ENCODE measurements at places on chromosomes 3 and 15.

DNA sequence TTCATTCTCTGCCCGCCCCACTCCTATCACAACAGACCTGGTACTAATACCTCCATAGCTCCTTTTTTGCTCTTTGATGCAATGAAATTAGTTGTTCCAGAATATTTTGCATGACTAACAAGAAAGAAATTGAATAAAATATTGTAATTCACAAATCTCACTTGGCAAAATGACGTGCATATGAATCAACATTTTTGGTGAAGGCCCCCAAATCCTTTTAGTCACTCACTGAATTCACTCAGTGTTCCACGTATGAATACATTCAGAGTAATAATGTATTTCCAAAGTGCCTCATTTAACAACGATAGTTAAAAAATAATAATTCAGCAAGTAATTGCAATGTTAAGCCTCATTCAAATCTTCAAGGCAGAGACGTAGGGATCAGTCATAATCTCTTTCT, 148.6 kb upstream of the STRIT1 start:
- DNase-seq: no peak

- DNase-seq: no peak
Observed at GRCh38 chr3:23644676-23645075, 161.1 kb upstream of the UBE2E1 start.

DNA sequence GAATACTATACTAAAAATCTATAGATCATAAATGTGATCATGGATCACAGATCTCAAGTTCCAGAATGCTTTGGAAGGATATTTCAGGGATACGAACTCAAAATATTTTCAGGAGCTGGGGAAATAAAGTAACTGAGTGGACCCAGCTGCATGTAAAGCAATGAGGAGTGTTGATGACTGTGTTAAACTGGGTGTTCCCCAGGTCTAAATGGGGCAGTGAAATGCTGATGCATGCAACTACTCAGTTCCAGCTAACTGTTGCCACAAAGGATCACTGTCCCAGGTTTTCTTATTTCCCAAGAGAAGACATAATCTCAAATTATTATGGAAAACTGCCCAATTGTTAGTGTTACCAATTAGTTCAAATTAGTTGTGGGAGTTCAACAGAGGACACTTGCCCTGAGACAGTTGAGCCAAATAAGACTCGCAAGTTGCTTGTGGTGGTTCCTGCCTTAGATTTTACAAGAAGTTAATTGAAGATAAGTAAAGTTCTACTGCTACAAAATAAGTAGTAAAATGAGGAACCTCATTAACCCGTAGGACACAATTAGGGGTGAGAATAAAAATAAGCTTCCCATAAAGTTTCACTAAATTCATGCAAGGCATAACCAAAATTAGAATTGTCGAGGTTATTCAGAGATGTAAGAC, 66.3 kb upstream of the IL12A start:
- DNase-seq: no peak

DNA sequence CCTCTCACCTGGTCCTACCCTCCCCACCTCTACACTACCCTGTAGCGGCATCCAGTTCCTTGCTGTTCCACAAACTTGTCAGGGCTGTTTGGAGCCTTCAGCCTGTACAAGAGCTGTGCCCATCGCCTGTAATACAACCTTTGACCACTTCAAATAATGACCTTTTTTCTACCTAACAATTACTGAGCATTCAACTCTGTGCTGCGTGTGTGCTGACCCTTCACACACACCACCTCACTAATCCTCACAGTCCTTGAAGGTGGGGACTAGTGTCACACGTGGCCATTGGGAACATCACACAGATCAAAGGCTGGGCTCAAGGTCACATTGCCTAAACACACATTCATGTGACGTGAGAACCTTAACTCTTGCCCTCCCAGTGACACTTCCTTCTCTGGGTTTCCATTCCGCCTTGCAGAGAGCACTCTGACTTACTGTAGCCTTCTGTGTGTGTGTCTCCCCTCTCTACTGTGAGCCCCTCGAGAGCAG, 3.1 kb downstream of the C3orf20 start:
- no peak for DNase-seq

DNA sequence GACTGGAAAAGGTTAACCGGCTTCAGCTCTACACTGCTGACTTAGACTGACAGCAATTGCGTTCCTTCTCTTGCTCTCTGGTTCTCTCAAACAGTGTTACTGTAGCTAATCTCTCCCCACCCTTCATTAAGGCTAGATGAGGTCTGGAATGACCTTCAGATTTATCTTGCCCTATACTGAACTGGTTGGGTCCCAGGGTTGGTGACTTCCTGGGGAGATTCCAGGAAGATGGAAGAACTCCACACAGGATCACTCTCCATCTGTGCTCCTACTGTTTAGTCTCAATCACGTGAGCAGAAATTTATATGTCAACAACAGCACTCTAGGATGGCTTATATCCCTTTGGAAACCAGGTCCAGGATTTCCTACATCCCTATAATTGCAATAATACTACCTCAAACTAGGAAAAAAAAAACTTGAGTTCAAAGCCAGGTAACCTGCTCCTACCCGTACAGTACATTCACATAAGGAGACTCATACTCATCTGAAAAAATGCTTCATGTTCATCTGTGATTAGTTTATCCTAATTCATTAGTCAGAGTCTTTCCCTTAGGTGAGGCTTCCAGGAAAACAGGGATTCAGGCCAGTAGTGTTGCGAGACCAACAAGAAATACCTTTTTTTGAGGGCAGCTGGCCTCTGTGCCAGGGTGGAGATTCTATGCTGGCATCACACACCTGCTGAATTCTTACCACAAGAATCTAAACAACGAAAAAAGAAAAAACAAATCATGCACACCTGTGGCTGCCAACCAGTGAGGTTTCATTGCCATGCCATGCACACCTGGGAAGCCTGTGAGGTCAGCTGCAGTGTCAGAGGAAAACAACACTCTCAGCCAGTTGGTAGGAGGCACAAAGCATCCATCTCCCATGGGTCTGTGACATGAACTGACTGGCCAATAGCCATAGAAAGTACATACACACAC, 297.3 kb downstream of the MECOM start:
- no peak for DNase-seq

DNA sequence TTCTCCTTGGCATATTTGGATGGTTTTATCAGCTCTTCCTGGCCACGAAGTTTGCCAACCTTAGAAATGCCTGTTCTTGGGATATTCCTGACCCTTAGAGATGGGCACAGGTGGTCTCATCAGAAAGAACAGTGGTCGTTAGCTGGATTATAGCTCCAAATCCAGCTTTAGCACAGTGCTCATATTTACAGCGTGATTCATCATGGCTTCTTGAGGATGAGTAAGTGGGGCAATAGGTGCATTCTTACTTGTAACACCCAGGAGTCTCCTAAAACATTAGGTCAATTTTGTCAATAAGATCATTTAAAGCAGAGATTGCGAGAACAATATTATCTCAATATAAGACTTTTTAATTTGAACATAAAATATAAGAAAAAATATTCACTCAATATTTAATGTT, 191.9 kb downstream of the GABRB3 start:
- no peak for DNase-seq

- no peak for DNase-seq
Observed at GRCh38 chr3:33940736-33941135, 142.3 kb downstream of the PDCD6IP start.

DNA sequence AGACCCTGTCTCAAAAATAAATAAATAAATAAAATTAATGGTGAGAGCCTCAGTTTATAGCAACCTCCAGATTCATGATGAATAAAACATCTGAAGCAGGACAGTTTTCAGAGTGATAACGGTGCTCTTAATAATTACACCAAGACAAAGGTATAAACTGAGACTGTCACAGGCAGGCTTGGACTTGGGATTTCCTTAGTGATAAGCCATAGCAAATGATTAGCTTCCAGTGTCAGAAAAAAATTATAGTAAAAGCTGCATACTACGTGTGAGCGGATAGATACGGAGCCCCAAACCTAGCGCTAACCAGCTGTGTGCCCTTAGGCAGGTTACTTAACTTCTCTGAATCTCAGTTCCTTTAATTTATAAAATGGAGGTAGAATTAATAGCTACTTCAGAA, 21.5 kb downstream of the LIPH start:
- DNase-seq: no peak

- no peak for DNase-seq
Observed at GRCh38 chr15:63809452-63809851, 24.3 kb downstream of the HERC1 start.

- DNase-seq: no peak
Observed at GRCh38 chr3:58062472-58062871, 54.2 kb downstream of the FLNB start.

DNA sequence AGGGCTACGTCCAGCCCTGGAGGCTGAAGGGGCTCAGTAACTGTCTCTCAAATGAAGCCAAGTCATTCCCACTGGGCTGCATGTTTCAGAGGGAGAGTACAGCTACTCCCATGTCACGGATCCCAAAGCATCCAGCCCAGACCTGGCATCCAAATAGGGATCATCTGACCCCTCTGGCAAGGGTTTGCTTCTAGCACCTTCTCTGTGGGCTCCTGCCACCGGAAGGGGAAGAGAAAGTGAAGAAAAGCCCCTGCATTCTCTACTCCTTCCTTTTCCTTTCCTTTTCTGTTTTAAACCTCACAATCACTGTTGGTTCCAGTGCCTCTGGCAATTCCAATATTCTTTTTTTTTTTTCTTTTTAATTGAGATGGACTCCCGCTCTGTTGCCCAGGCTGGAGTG, 64.5 kb upstream of the CTSH start:
- no peak for DNase-seq

DNA sequence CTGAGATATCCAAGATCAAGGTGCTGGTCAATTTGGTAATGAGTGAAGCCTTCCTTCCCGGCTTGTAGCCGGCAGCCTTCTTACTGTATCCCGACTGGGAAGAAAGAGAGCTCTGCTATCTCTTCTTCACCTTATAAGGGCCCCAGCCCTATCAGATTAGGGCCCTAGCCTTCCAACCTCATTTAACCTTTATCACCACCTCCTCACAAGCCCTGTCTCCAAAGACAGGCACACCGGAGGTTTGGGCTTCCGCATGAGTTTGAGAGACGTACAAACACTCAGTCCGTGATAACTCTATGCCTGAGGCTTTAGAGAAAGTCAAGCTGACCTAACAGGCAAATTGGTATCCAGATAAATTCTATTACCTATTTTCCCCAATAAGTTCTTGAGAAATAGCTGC, 243.9 kb downstream of the OPA1 start:
- DNase-seq: no peak

- no peak for DNase-seq
Observed at GRCh38 chr15:88623061-88623460, 1.9 kb downstream of the AEN start.

GRCh38 chr3:188756241-188756640, 415.5 kb upstream of the TPRG1 start:
- no peak for DNase-seq

- DNase-seq: no peak
Observed at GRCh38 chr15:27589782-27590181, 509.3 kb downstream of the OCA2 start.

GRCh38 chr15:72047020-72047419, 70.9 kb downstream of the MYO9A start:
- no peak for DNase-seq

GRCh38 chr15:77391372-77391951, 28.4 kb downstream of the PEAK1 start:
- no peak for DNase-seq

GRCh38 chr3:46673151-46674030, 20.1 kb downstream of the ALS2CL start:
- no peak for DNase-seq

DNA sequence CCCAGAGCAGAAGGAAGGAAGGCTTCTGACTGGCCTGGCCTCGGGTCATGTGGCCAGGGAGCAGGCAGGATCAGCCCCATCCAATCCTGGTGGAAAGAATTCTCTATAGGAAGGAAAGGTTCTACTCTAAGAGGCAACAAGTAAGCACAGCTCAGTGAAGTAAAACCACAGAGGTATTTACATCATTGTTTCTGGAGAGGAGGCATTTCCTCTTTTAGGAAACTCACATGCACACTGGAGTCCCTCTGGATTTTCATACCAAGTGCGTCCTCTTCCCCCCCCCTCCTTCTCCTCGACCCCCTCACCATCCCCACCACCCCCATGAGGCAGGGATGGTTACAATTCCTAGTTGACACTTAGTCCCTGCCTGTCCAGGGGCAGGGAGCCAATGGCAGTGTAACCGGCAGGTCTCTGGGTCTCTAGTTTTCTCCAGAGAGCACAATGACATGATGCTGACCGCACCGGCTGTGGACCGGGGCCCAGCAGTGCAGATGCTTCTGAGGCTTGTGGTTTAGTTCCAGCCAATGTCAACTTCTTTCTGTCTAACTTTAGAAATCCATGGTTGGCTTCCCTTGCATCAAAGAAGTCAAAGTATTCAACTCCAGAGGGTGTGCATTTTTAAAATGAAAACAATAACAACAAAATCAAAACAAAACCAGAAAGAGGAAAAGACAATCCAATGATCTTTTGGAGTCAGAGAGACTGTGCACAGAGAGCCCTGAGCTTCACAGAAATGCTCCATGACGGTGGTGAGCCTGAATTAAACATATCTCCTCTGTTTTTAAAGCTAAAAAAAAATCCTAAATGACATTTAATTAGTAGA, 230.3 kb upstream of the TLE3 start:
- DNase-seq: no peak

- no peak for DNase-seq
Observed at GRCh38 chr3:72193771-72194430, 409.0 kb upstream of the PROK2 start.

DNA sequence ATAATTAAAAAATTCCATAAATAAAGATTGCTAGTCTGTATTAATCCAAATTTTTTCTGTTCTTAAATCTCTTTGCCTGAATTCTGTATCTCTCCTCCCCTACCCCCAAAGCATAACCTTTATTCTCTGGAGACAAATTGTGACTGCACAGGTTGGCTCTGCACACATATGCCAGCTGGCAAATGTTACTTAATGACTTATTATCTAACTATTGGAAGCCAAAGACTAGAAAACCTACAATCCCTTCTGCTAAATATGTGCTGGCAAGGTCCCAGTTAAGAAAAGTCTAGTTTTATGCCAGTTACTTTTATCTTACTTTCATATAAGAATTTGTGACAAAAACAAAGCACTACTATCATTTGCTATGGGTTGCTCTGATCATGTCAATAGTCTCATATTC, 569.3 kb downstream of the MECOM start:
- no peak for DNase-seq

- no peak for DNase-seq
Observed at GRCh38 chr3:48945432-48945831, 26.8 kb downstream of the ARIH2 start.

DNA sequence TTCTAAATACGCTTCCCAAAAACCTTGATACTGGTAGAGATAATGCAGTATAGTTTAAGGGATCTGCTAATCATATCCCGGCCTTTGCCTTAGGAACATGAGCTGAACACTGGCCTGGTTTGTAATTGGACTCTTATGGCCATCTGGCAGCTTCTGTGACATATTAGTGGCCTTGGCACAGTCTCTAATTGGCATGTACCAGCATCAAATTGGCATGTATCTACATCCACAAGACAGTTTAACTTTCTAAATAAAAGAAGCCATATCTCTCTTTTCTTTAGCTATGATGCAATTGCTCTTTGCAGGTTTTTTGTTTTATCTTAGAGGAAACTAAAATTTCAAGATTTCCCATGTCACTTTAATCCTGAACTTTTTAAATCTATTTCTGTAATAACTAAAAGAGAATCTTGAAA, 44.6 kb upstream of the FILIP1L start:
- DNase-seq: no peak

- DNase-seq: no peak
Observed at GRCh38 chr15:50110285-50110684, 8.7 kb downstream of the ATP8B4 start.

Data from renal cortex interstitium (tissue), 15 donors.